ENCODE measurements at places on chromosomes 2 and 18.

- no peak for DNase-seq
These were observed 453 bp upstream of the GRB14 start for GRCh38 chr2:164621764-164622105.

GRCh38 chr2:25229279-25230197 is 61.2 kb upstream of the POMC start:
- no peak for DNase-seq

DNA sequence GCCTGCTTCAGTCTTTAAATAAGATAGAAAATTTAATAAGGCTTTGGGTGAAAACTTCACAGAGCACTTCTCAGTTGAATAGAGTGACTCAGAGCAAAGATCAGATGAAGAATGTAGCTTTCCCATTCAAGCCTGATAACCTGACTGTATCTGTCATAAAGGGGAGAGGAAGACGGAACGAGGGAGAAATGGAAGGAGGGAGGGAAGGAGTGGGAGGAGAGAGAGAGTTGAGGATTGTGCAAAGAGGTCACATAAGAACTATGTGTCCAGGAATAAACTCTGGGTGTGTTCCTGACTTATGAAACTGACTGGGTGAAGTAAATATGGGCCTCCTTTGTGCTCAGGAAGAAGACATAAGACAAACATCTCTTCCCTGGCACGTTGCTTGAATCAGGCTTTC is 385.5 kb downstream of the LPIN1 start:
- no peak for DNase-seq

GRCh38 chr2:11387843-11388242 is 43.4 kb upstream of the ROCK2 start:
- DNase-seq: no peak

GRCh38 chr2:194883711-194884110 is 773.3 kb upstream of the SLC39A10 start:
- DNase-seq: no peak

DNA sequence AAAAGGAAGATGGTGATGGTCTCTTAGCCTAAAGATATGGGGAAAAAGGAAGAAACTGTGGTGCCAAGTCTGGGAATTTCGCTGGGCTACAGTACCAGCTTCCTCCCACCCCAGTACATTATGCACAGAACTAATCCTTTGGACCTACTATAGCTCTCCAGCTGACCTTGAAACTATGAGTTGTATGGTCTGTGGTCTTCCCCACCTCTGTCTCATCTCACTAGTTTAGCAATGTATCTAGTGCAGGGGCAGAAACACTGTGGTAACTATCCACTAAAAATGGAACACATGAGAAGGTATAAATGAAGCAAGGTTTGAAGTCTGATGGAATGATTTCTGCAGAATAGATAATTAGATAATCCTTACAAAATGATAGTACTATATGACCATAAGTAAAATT is 190.4 kb upstream of the CCDC150 start:
- DNase-seq: no peak

GRCh38 chr2:119147776-119148715 is 10.5 kb downstream of the C1QL2 start:
- DNase-seq: no peak

- no peak for DNase-seq
These were observed 6.5 kb upstream of the KCNG2 start for GRCh38 chr18:79790996-79791972.

GRCh38 chr2:161988589-161988988 is 85.4 kb downstream of the DPP4 start:
- DNase-seq: no peak

Data from occipital lobe (tissue), 3 donors.